ENCODE measurements at places on chromosomes 7 and 10.

DNA sequence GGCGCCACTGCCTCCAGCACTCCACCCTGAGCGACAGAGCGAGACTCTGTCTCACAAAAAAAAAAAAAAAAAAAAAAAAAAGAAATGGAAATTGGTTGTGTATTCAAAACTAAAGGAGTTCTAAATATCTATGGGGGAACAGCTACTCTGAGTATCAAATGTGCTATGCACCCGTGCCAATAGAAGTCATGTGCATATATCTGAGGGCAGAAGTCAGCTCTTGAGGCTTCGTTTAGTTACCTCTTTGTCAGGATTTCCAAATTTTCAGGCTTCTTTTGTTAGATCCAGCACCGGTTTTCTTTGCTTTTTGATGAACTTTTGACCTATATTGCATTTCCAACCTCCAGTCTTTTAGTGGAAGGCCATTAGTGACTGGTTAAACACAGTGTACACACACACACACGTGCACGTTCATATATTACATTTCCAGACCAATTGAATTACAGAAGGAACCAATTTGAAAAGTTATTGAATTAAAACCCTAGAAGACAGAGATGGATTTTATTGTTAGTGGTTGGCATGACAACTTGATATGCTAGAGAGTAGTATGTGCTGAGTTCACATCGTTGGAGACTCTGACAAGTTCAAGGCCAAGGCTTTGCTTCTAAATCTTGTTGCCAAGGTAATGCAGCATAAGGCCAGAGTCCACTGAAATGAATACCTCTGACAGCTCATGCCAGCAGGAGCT lies 33.1 kb upstream of the ADD3 start:
- DNase-seq = no peak

GRCh38 chr7:27099453-27100370 lies 2.8 kb downstream of the HOXA2 start:
- no peak for DNase-seq

DNA sequence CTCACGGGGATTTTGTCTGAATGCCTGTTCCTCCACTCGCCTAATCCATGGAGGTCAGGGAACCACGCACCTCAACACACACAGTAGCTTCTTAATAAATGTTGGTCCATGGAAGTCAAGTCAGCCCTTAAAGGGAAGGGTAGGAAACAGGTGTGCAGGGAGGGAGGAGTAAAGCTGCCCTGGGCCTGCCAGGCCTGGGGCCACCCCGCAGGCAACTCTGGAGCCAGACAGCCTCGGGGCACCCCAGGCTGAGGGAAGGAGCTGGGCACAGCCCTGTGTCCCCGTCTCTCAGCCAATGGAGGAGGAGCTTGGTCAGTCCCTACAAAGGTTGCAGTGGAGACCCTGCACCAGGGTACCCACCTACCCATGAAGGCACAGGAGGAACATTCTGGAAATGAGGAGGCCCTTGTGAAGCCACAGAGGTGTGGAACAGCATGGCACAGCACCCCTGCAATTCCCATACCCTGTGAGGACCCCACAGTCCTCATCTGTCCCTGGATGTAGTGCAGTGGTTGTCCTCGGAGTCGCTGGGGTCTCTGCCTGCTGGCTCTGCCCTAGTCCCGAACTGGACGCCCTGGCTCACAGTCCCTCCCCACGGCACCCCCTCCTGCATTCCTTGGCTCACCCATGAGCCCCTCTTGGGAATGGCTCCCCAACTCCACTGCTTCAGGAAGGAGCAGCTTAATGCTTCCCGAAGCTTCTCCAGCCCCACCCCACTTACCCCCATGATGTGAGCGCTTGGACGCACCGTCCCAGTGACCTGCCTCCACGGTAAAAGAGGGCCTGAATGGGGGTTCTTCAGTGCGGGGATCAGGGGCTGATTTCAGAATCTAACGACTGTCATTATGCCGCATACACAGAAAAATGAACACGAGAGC lies 79.2 kb upstream of the INSIG1 start:
- no peak for DNase-seq

- DNase-seq = no peak
Observed at GRCh38 chr7:127365164-127365956, 27.1 kb downstream of the ZNF800 start.

GRCh38 chr10:8183241-8183704 lies 128.8 kb downstream of the GATA3 start:
- no peak for DNase-seq

GRCh38 chr7:147650991-147651390 lies 939.6 kb upstream of the C7orf33 start:
- DNase-seq = no peak

DNA sequence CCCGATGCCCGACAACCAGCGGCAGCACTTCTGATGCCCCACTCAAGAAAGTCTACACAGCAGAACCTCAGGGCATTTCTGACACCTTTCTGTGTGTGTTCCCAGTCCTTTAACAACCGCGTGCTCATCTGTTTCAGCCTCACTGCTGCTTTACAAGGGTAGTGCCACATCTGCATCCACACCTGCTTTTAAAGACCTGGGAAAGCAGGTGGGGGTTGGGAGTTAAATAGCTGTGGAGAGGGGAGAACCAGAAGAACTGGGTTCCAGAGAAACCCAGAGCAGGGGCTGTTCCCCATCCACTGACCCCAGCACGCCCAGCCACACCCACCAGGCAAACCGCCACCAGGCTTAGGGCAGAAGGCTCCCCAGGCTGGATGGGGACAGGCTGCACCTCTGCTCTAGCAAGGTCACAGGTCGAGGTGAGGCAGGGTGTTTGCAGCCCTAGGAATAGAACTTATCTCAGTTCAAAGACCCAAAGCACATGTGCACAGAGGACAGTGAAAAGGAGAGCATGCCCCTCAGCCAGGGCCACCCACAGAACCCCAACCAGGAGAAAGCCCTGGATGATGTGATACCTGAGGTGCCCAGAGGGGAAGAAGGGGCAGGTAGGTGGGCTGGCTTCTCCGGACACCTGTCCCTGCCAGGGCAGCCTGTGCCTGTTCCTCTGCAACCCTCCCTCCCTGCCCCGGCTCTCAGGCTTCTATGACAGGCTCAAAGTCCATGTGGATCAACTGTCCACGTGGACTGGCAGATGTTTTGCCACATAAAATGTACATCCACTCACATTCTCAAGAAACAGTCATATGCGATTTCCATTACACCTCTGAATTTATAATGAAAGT lies 51.3 kb downstream of the COBL start:
- DNase-seq = no peak

DNA sequence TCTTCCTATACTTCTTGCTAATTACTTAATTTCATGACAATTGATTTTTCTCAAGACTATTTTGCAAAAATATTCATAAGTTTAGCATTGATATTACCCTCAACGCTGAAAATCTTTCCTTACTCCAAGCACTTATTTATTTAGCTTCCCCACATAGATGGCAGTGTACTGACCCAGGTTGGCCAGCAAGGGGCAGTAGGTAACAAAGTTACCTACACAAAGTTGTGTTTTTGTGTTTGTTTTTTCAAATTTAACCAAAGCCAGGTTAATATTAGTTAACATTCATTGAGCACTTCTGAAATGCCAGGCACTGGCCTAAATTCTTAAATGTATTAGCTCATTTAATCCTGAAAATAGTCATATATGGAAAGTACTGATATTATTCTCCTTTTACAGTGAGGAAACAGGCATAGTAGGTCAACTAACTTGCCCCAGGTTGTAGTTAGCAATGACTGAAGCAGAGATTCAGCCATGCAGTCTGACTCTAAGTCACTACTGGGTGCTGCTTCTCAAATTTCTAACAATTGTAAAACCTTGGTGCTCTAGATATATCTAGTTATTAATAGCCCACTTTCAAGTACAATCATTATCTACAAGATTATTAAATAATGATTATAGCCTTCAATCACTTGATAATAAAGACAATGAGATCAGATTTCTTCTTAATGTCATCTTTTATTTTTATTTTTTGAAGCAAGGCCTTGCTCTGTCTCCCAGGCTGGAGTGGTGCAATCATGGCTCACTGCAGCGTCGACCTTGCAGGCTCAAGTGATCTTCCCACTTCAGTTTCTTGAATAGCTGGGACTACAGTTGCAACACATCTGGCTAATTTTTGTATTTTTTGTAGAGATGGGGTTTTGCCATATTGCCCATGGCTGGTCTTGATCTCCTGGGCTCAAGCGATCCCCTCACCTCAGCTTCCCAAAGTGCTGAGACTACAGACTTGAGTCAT lies 5.8 kb upstream of the GGCT start:
- no peak for DNase-seq

- no peak for DNase-seq
Observed at GRCh38 chr10:30510932-30511700, 77.1 kb downstream of the MAP3K8 start.

- DNase-seq = no peak
Observed at GRCh38 chr7:132933072-132933458, 148.8 kb downstream of the CHCHD3 start.

- no peak for DNase-seq
Observed at GRCh38 chr7:129264534-129264933, 39.7 kb downstream of the AHCYL2 start.

- no peak for DNase-seq
Observed at GRCh38 chr10:1104971-1105370, 48.8 kb downstream of the WDR37 start.

- DNase-seq = no peak
Observed at GRCh38 chr7:11969643-11970042, 137.6 kb upstream of the THSD7A start.

- no peak for DNase-seq
Observed at GRCh38 chr7:116843378-116843777, 19.0 kb upstream of the CAPZA2 start.

DNA sequence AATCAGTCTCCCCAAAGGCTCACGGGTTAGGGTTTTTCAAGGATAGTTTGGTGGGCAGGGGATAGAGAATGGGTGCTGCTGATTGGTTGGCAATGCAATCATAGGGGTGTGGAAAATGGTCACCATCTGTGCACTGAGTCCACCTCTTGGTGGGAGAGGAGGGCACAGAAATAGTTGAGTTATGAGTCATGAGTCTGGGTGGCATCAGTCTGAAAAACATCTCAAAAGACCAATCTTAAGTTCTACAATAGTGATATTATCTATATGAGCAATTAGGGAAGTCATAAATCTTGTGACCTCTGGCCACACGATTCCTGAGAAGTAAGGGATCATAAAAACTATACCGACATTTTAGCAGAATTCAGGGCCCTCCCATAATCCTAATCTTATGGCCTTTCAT lies 62.7 kb downstream of the LGI1 start:
- DNase-seq = no peak

- DNase-seq = peak; percentile 79
Observed at GRCh38 chr7:3043544-3044371, at the start of gene CARD11. CARD11 (minus strand) TSS chr7:3043867; CDS start chr7:2958506, 85,361 bp downstream.

GRCh38 chr10:13146379-13146778 lies 15.0 kb upstream of the MCM10 start:
- DNase-seq = no peak

DNA sequence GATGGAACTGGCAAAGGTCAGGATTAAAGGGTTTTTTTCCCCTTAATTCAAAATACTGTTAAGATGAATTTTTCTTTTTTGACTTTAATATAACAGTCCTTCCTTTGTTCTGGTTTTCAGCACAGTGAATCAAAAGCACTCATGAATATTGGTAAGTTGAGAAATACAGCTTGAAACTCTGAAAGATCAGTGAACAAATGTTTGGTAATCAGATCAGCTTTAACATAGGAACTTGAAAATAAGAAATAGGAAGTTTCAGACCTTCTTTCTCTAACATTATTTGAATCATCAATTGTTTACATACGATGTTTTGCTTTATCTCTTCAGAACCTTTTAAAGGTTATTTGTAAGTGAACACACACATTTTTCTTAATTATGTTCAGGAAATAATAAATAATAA lies 90.5 kb downstream of the SGMS1 start:
- no peak for DNase-seq

GRCh38 chr7:77368974-77369373 lies 47.2 kb downstream of the GSAP start:
- no peak for DNase-seq
